Foreskin keratinocyte (primary cell): ENCODE measurements at places on chromosomes 3 and 15.

DNA sequence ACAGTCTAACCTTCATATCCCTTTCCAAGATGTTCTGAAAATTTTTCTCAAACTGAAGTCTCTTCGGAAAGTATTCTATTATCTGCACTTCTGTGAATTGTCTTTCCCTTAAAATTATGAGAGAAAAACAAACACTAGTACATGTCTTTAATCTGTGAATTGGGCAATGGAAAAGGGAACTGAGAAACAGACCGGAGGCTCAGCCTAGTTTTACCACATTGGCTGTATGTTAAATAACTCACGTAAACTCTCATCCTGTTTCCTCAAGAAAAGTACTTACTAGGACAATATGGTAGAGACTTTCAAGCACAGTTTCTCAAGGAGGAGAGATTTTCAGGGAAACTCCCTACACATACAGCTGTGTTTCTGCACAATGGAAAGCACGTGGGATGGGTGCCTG lies 982.2 kb upstream of the SEMA6D start:
- DNase-seq = no peak

GRCh38 chr15:56496635-56497034 lies 31.7 kb upstream of the MNS1 start:
- DNase-seq = peak; percentile 49

DNA sequence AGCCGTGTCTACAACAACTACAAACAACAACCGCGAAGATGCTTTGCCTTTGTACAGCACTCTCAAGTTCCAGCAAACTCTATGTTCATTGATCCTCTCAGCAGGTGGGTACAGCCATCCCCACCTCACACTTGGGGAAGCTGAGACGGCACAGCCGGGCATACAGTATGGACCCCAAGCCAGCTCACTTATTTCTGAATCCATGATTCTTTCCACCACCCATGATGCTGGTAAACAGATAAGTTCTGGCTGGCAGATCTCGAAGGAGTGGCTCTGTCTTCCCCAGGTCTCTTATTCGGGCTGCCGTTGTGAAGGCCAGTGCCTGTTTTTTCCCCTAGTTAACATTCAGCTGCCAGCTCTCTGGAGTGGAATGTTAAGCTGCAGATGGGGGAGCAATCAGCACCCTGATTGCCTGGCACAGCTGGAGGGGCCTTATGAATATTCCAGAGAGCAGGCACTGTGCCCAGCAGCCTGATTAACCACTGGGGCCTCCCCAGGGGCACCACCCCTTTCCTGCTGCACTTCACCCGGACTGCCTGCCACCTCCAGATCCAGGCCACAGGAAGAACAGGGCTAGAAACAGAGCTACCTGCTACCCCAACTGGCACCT lies 73.2 kb downstream of the CORO2B start:
- no peak for DNase-seq

- peak; percentile 70 for DNase-seq
Observed at GRCh38 chr3:44892689-44893088, 18.3 kb downstream of the TGM4 start.

DNA sequence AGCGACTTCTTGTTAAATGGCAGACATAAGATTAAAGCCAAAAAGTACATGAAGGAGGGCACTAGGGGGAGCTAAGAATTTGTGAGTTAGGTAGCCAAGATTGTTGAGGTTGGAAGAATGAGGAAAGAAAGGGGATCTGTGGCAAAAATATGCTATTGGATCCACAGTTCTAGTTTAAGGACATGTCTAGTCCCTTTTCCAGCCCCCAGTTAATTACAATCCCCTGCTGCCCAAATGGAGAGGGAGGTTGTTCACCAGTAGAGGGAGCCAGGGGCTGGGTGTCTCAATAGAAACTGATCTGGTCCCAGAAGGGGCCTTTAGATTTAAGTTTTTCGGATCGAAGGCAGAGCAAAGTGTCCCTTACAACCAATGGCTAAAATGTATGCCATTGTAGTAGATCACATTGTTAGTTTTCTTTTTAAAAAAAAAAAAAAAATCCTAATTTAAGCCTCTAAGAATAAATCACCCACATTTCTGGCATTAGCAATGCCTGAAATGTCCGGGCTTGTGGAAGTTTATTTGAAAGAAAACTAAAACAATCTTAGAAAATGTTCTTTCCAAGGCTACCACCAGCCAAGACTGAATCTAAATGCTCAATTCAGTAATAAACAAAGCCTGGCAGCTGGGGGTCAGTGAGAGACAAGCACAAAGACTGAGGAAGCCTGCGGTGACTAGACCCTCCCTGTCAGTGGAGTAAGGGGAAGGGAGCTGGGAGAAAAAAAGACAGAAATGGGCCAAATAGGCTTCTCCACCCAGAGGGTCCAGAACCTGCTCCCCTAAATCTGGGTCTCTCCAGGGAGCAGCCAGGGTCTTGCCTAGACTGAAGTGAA lies 7.1 kb downstream of the COL8A1 start:
- DNase-seq = peak; percentile 64

DNA sequence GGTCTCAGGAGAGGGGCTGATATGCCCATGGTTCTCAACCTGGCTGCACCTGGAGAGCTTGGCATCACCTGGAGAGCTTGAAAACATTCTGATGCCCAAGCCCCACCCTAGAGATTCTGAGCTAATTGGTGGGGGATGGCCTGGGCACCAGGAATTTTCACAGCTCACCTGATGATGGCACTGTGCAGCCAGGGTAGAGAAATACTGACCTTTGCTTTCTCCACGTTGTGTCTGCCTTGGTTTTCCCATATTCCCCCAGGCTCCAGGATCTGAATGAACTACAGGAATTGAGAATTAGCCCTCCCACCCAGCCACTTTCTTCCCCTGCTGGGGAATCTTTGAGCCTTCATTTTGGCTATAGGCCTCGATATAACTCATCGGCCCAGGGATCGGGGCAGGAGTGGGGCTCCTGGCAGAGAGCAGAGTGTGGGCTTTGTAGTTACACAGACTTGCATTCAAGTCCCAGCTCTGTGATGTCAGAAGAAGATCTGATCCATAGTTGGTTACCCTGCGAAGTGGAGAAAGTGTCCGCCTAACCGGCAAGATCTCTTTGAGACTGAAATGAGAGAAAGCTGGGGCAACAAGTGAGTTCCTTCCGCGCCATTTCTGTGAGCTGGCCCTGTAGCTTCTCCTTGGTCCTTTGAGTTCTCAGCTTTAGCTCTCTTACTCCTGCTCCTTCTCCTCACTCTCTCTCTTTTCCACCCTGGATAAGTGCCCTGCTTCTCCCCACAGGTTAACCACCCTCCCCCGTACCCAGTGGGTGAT lies 33.1 kb upstream of the UBE2Q2 start:
- no peak for DNase-seq

DNA sequence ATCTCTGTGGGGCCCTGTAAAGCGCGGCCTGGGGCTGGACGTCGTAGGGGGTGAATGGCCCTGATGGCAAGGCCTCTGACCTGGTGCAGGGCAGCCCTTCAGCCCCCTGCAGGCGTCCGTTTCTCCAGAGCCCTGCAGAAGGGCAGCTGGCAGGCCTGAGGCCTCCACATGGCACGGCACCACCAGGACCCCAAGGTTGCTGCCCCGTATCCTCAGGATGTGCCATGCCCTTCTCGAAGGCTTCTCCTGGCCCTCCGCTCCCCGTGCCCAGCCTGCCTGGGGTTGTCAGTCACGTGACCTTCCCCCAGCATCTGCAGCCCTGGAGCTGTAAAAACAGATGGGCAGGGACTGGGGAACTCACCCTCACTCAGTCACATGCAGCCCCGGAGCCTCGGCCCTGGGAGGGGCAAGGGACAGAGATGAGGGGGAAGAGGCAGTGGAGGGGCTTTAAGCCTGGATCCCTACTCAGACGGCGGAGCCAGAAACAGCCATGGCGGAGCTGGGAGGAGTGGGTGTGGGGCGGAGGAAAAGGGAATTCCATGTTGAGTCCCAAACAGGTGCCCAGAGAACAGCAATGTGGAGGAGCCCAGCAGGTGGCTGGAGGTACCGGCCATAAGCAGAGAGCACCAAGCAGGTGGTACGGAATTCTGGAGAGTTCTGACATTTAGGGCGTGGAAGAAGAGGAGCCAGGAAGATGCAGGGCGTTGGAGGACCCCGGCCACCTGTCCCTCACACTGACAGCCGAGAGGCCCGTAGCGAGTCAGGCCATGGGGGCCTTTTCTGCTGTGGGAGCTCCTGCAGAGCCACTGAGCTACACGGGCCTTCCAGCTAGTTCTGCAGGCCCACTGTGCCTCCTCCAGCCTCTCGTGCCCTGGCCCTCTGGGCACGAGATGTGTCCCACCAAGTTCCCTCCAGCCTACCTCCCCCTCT lies 193.1 kb downstream of the XXYLT1 start:
- DNase-seq = no peak

- DNase-seq = no peak
Observed at GRCh38 chr15:80292079-80292478, 40.1 kb upstream of the CTXND1 start.

DNA sequence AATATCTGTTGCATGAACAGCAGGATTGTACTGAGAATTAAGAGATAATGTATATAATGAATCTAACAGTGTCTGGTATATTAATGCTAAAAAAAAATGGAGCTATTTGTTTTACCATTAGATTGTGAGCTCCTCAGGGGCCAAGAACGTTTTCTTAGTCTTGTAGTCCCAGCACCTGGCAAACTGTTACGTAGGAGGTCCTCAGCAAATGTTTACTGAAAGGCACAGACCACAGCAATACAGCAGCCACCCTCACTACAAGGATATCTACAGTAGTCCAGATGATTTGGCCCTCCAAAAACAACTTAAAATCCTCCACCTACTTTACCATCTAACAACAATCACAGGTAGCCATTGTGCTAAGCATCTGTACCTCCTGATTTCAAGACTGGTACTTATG lies 59.7 kb downstream of the MSL2 start:
- no peak for DNase-seq

DNA sequence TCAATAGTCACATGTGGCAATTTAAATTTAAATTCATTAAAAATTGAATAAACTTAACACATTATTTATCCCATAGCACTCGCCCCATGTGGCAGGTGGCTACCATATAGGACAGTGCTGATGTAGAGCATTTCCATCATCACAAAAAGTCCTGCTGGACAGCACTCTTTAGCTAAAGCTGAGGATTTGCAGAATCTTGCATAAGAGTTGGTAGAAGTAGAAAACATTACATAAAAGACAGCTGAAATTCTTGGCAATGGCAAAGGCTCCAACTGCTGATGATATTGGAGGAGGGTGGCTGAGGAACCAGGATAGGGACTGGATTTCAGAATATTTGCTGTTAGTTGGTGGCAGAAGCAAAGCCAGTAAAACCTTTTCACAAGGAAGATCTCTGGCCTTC lies 230.7 kb upstream of the SATB1 start:
- DNase-seq = no peak

GRCh38 chr15:26394801-26395200 lies 378.1 kb downstream of the GABRB3 start:
- no peak for DNase-seq

- no peak for DNase-seq
Observed at GRCh38 chr3:129348734-129349133, 70.1 kb downstream of the HMCES start.

DNA sequence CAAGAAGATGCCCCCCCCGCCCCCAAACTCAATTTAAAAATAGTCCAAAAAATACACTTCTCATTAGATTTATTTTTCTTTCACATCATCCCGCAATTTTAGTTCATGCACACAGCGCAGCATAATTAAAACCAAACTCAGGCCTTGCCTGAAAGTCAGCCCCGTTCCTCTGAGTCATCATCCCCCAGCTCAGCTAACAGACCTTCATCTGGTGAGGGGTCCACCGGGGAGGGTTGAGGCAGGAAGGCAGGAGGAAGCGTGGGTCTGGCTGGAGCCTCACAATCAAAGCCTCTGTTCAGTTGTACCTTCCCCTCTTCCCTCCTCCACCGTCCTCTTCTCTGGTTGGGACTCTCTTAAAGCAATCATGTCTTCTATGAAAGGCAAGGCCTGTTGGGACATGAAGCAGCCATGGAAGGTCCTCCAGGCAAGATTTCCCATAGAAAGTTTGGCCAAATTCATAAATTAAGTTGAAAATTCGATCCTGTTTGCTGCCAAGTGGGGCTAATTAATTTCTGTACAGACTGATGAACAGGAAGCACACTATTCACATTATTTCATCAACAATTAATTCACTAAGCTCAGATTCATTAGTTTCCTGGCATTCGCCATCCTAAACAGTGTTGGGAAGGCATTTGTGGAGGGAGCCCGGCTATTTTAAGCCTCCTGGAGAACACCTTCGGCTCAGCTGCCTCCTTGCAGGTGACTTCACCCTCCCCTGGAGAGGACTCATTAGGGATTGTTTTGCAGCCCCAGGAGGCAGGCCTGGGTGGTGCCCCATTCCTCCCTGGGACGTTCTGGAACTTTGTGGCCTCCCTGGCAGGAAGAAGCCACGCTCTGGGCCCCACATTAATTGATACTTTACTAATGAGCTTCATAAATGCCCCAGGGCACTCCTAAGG lies 72.3 kb upstream of the BNC1 start:
- DNase-seq = no peak

GRCh38 chr15:39934397-39935071 lies 619 bp downstream of the EIF2AK4 start:
- DNase-seq = peak; percentile 47

- no peak for DNase-seq
Observed at GRCh38 chr3:97674461-97674860, 90.1 kb upstream of the ARL6 start.

DNA sequence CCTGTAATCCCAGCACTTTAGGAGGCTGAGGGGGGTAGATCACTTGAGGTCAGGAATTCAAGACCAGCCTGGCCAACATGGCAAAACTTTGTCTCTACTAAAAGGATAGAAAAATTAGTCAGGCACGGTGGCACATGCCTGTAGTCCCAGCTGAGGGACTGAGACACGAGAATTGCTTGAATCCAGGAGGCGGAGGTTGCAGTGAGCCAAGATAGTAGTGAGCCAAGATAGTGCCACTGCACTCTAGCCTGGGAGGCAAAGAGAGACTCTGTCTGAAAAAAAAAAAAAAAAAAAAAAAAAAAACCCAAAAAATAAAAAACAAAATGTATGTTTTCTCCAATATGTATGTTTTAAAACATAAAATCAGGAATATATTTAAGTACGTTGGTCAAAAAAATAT lies 16.3 kb downstream of the TARS3 start:
- DNase-seq = no peak

DNA sequence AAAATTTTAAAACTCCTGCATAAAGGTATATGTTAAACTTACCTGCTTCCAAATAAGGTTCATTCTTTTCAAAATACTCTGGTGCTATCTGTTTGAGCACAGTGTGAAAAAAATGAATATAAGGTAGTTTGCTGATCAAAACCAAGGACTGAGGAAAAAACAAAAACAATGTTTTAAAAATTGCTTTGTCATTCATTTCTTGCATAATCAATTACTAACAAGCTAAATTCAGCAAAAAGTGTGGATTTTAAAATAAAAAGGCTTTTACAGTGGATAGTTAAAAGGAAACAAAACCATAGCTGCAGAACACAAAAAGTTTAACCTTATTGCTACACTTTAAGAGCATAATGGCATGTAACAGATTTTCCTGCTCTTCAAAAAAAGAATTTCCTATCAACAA lies 31.5 kb downstream of the DENND6A start:
- no peak for DNase-seq

GRCh38 chr15:69762373-69763148 lies 309.9 kb downstream of the RPLP1 start:
- DNase-seq = no peak

GRCh38 chr3:111730143-111730542 lies 128.9 kb upstream of the PHLDB2 start:
- DNase-seq = peak; percentile 91

GRCh38 chr15:69165637-69166025 lies 5.2 kb downstream of the GLCE start:
- DNase-seq = no peak

- DNase-seq = no peak
Observed at GRCh38 chr15:70151003-70151402, 53.3 kb upstream of the TLE3 start.

GRCh38 chr3:184559336-184559735 lies 2.2 kb upstream of the EPHB3 start:
- no peak for DNase-seq
